Osteoblast (primary cell): ENCODE measurements at places on chromosomes 12 and 14.

DNA sequence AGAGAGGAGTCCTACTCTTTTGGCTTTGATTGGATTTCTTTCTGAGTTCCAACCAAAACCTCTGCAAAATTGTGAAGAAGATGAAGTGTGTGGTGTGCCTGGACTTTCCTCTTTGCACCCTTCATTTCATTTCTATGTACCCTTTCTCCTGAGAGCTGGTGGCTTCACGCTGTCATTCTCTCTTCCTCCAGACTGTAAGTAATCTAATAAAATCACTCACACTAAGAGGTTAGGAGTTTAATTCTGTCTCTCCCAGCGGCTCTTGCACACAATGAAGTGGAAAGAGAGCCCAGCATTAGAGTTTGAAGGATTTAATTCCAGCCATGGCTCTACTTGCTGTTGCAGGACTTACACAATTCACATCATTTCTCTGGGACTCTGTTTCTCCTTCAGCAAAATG lies 37.8 kb upstream of the CRADD start:
- no peak for DNase-seq

- no peak for DNase-seq
Measured at GRCh38 chr14:66483322-66483721, 2.8 kb upstream of the CCDC196 start.

GRCh38 chr12:20507711-20508110 lies 139.4 kb downstream of the PDE3A start:
- DNase-seq, result no peak

GRCh38 chr14:59679872-59680271 lies 103.3 kb upstream of the CCDC175 start:
- DNase-seq, result no peak

DNA sequence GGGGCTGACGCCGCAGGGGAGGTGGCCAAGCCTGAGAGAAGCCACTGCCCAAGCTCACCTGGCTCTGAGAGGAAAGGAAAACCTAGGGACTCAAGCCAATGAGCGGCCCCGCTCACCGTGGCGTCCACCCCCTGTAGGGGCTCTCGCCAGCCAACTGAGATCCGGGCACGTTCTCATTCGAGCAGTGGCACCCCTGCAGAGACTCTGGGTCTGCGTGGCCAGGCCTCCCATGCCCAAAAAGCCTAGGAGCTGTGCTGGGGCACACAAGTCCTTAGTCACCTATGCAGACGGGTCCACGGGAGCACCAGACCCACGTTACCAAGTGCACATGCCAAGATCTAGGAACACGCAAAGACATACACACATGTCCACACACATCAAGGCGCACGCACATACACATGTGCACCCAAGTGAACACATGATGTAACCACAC lies 106.2 kb downstream of the NCOR2 start:
- DNase-seq, result no peak

GRCh38 chr14:97978341-97978740 lies 1181.2 kb downstream of the VRK1 start:
- no peak for DNase-seq

GRCh38 chr14:69842686-69843420 lies 36.4 kb upstream of the SMOC1 start:
- no peak for DNase-seq

- no peak for DNase-seq
Measured at GRCh38 chr14:101726954-101727302, 34.6 kb upstream of the PPP2R5C start.

GRCh38 chr12:8078398-8078797 lies 3.7 kb upstream of the NECAP1 start:
- peak; percentile 51 for DNase-seq
